ENCODE measurements at places on chromosomes 11 and 22.

DNA sequence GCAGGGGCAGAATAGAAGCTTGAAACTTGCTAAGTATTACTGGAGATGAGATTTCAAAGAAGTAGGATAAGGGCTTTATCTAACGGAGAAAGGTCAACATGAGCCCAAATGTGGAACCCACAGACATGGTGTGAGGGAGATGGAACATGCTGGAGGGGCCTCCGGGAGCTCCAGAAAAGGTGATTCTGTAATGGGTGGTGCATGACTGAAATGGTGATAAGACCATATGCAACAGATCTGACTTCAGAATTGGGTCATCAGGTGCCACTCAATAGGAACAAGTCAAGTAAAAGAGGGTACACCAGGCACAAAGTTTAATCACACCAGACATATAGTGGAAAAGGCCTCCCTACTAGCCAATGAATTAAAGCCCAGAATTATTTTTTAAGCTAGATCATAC is 7.9 kb upstream of the CEP295 start:
- no peak for DNase-seq

- no peak for DNase-seq
These were observed 995 bp downstream of the TMEM134 start for GRCh38 chr11:67468056-67468455.

- DNase-seq: no peak
These were observed 4.2 kb downstream of the SGSM1 start for GRCh38 chr22:24810043-24810749.

- DNase-seq: no peak
These were observed 66.5 kb upstream of the ALX4 start for GRCh38 chr11:44376423-44376822.

- peak; percentile 55 for DNase-seq
These were observed 8.3 kb downstream of the NDUFV1 start for GRCh38 chr11:67614730-67615714.

GRCh38 chr11:125952973-125953372 is 7.1 kb downstream of the VSIG10L2 start:
- DNase-seq: no peak

DNA sequence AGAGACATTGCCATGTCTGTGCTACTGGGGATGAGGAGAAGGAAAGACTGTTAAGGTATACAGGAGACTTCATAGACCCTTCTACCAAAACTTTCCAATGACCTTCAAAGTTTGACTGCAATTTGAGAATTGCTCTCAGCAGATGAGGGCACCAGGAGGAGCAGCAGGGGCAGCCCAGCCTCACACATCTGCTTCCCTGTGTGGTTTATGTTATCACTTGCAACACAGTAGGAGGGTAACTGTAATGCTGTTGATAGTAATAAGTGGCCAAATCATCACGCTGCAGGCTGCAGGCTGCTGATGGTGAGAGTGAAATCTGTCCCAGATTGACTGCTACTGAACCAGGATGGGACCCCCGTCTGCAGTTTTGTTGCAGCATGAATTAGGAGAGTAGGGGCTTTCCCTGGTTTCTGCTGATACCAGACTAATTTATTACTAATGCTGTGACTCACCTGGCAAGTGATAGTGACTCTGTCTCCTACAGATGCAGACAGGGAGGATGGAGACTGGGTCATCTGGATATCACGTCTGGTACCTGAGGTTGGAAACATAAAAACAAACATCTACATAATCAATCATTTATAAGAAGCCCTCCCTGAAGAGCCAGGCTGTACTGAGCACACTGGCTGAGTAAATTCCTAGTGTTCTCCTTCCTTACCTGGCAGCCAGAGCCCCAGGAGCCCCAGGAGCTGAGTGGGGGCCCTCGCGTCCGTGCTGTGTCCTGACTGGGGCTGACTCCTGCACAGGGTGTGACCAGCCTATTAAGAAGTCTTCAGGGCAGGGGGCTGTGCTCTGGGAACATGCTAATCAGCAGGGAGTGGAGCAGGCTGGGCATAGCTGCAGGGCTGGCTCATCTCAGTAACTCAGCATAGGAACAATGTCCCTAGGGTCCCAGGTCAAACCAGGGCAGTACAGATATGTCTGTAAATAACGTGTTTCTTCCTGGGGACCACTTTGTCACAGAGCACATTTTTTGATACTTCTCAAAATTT is 74.4 kb downstream of the GAB4 start:
- no peak for DNase-seq

DNA sequence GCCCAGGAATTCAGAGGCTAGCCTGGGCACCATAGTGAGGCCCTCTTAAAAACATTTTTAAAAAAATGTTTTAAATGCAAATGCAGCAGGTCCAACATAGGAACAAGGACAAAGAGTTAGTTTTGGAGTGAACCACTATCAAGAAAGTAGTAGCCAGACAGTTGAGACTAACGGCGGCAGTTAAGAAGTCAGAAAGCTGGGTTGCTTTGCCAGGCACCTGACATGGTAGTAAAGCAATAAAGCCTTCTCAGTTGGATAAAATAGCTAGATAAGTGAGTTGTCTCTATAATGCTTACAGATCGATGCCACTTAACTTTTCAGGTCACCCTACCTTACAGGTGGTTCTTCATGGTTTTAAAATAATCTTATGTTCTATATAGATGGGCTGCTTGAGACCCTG is 16.9 kb upstream of the DDX17 start:
- DNase-seq: no peak

GRCh38 chr11:120952461-120953434 is 71.2 kb upstream of the TBCEL start:
- DNase-seq: peak; percentile 52

GRCh38 chr11:128633384-128633965 is 46.1 kb upstream of the ETS1 start:
- no peak for DNase-seq

DNA sequence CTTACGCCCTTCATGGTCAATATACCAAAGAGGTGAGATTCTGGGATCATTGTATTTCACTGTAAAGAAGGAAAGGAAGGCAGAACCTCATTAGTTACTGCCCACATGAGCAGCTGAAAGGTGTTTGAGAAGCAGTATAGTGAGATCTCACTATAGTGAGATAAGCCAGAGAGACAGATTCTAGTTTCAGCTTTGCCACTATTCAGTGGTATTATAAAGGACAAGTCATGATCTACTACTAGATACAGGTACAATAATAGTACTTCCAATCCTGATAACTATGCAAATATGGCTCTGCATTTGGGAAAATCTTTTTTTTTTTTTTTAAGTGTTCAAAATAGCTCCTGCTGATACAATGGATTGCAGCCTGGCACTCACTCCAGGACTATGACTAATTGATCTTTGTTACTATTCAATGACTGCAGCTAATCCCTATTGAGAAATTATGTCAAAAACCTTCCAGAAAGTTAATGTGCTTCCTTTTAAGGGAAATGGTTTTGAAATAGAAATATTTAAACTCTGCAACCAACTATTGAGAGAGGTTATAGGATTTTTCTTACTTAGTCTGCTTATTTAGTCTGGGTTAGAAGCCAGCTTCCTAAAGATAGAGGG is 8.3 kb upstream of the DLAT start:
- no peak for DNase-seq

GRCh38 chr22:21936151-21936775 is 16.4 kb downstream of the PPM1F start:
- DNase-seq: no peak

GRCh38 chr22:50298937-50299784 is 8.3 kb downstream of the PLXNB2 start:
- DNase-seq: no peak

GRCh38 chr22:36881504-36882245 is 20.9 kb downstream of the NCF4 start:
- DNase-seq: no peak

GRCh38 chr22:19554834-19555404 is 30.7 kb upstream of the CLDN5 start:
- no peak for DNase-seq

GRCh38 chr11:69816671-69817070 is 2.5 kb downstream of the FGF3 start:
- DNase-seq: no peak

GRCh38 chr11:110738641-110739040 is 26.4 kb upstream of the ARHGAP20 start:
- no peak for DNase-seq

DNA sequence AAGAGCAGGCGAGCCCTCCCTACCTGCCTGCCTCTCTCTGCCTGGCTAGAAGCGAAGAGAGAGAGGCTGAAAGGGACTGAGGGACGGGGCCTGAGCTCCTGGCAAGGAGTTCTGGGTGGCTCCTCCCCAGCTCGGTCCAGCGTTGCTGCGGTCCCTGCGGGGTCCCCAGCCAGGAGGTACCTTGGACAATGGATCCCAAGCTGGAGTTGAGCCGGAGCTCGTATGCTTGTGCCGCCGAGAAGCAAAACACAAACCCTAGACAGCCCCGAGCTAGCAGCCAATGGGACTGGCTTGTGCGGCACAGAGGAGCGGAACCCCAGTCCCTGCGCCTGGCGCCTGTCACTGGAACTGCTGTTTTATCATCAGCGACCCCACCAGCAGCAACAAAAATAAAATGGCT is 18.3 kb downstream of the SLC25A18 start:
- DNase-seq: no peak

- no peak for DNase-seq
These were observed 324.0 kb downstream of the RAB38 start for GRCh38 chr11:87851234-87851633.

GRCh38 chr22:39117585-39118191 is 20.6 kb downstream of the APOBEC3H start:
- peak; percentile 58 for DNase-seq

Measured in stimulated activated CD4-positive, alpha-beta T cell treated with anti-CD3 and anti-CD28 coated beads, Interleukin-12 subunit alpha, Interleukin-12 subunit beta, amount 100 ng/mL, for 4 hours (primary cell).